ENCODE measurements at places on chromosomes 1 and 21. TPM values are rescaled to one million over a fixed set of nuclear protein-coding genes. Genes with fewer than 3 reads are reported as not detected.

The AMIGO1 gene
- 1.2 TPM for total RNA-seq

The MCOLN3 gene
- not detected for total RNA-seq

The USP33 gene
- total RNA-seq, result 20.2 TPM

The TFF1 gene
- total RNA-seq, result 4.6 TPM

The CR2 gene
- total RNA-seq, result not detected

The FGGY gene
- 14.2 TPM for total RNA-seq

- DNase-seq, result peak; percentile 78
Measured at GRCh38 chr1:177945943-177946650, 23.8 kb downstream of the SEC16B start.

DNA sequence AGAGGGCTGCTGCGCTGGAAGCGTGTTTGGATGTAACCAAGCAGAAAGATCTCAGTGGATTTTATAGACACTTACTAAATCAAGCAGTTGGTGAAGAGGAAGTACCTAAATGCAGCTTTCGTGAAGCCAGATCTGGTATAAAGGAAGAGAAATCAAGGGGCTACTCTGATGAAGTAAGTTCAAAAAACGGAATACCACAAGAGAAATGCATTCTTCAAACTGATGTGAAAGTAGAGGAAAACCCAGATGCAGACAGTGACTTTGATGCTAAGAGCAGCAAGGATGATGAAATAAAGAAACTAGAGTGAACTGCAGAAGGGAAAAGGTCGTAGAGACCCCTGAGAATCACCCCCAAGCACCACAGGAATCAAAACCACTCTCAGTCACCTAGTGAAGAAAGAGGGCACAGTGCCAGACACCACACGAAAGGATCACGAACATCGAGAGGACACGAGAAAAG is 40.8 kb upstream of the NEXN start:
- DNase-seq, result no peak

DNA sequence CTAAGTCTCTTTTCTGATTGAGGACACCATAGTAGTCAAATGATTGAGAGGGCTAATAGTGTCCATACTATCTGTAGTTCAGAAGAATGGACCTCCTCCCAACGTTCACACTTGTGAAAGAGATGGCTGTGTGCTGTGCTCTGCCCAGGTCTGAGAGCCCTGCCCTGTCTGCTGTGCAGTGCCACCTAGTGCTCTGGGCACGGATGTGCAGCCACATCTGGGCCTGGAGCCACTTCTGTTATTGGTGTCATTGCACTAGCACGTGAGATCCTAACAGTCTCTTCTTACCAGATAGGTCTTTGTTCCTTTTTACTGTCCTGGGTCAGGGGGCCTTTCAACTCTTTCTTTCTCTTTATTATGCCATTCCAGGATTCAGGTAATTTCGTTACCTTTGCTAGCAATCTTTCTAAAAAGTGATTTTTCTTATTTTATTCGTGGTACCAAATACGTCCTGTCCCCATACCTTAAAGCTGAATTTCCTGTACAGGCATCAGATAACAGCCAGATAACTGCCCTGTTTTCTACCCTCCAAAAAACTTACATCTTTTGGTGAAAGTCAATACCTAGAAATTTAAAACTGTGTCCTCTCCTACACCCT is 21.7 kb downstream of the INTS3 start:
- DNase-seq, result peak; percentile 93

GRCh38 chr1:198986442-198986841 is 347.6 kb downstream of the PTPRC start:
- no peak for DNase-seq

DNA sequence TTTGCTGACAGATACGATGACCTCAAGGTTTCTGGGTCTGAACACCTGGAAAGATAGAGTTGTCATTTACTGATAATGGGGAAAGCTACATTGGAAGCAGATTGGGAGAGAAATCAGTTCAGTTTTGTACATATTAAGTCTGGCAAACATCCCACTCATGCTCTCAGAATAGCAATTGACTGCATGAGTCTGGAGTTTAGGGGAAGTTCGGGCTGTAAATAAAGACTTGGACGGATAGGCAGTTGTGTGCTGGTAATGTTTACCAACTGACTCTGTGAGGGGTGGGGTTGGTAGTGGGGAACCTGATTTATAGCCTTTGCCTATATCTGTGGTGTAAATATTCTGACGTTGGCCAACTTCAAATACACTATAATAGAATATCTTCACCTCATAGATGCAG is 4.0 kb downstream of the H6PD start:
- no peak for DNase-seq

DNA sequence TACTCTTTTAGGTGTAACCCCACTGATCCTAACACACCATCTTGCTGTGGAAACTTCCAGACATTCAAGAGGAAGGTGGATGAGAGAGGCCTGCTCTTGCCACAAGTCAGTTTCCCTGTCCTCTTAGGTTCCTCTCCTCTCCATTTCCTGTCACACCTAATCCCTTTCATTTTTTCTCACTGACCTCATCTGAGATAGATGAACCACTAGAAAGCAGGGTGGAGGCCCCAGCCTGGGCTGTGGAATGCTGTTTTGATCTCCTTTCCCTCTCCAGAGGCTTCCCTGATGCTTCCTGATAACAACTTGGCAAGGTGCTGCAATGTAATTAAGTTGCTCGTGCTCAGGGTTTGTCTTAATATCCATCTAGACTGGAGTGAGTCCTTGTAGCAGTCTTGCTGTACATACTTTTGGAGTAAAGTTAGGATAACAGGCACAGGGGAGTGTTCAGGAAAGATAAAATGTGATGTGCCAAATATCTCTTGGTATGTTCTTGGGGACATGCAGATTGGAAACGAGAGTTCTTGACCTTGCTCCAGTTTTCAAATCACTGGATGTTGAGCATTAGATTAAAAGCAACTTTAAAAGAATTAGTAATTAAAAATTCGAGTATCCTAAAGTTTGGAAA is 11.2 kb downstream of the LRRC42 start:
- DNase-seq, result peak; percentile 59

DNA sequence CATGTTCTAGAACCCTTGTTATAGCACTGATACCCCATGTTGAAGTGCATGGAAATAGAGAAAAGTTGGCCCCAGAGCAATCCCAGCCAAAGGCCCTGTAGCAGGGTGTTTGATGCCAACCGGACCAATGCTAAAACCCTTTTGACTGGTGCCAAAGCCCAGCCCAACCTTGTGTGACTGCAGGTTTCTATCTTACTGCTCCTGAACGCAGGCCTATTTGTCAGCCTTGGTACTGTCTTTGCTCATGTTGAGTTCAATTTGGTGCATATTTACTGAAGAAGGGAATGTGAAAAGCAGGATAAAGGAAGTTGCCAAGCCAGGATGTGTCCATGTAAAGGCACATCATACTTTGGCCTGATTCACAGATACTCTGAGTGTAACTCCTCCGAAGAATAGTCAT is 51.7 kb upstream of the NFASC start:
- DNase-seq, result no peak

- DNase-seq, result no peak
Measured at GRCh38 chr1:167486090-167486824, 32.1 kb downstream of the CD247 start.

GRCh38 chr1:155070158-155070621 is 6.7 kb downstream of the EFNA4 start:
- DNase-seq, result peak; percentile 35

DNA sequence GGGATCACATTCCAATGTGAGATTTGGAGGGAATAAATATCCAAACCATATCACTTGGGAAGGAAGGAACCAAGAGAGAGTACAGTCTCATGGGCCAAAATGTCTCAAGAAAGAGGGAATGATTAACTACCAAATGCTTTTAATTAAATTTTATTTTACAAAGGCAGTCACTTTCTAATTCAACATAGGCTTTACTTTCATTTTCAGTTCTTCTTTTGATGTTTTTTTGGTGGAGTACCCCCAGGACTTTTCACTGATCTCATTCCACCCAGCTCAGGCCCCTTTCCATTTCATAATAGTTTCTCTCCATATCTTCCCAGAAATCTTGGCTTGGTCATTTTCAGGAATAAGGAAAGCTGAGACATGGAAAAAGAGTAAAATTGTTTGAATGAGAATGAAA is 5.1 kb upstream of the SLAMF7 start:
- DNase-seq, result no peak

DNA sequence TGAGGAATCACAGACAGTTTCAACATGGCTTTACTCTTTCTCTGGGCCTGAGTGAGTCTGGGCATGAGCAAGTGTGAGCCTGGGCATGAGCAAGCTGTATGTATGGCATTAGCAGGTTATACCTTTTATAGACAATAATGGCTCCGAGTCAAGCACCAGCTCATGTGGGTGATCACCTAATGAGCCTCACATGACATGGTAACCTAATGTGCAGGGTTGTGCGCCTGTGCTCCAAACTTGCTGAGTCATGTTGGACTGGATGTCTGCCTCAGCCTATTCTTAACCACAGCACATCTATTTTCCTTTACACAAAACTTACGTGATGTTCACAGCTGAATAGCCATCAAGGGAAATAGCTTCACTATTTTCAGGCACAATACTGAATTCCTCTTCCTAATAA is 236.2 kb upstream of the NRIP1 start:
- no peak for DNase-seq

DNA sequence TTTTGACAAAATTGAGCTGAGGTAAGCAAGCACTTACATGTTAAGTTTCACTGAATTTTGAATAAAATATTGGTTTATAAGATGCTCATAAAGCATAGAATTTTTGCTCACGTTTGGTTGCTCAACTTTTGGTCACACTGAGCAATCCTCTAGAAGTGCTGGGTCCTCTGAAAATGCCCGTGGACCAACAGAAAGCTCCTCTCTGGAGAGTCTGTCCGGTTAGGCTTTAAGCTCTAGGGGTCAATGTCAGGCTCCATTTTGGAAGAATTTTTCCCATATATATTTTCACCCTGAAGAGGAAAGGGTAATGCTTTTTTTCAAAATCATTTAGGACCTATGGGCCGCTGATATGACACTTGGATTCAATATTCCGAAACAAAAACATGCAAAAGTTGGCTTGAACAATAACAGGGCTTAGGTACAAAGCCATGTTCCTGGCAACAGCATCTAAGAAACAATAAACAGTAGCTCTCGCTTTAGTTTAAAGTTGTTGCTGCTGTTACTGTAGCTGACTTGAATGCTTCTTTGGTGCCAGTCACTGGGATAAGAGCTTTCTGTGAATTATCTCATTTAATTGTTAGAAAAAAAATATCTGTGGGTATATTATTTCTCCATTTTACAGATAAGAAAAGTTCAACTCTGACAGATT is 131.7 kb upstream of the ESRRG start:
- DNase-seq, result no peak

GRCh38 chr1:10694274-10694632 is 102.2 kb downstream of the CASZ1 start:
- DNase-seq, result peak; percentile 72

DNA sequence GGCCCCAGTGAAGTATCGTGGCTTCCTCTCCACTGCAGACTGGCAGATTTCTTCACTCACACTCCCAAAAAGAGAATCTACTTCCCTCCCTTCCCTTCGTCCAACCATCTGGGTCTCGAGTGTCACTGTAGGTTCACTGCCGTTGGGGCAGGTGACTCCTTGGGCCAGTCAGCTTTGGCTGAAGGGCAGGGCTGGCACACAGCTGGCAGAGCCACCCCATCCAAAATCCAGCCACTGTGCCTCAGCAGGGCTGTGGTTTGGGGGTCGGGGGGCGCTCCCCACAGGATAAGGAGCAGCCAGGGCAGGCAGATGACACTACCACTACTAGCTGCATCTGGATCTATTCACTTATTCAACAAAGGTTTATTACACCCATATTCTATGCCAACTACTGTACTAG is 9.8 kb downstream of the PINK1 start:
- DNase-seq, result no peak

DNA sequence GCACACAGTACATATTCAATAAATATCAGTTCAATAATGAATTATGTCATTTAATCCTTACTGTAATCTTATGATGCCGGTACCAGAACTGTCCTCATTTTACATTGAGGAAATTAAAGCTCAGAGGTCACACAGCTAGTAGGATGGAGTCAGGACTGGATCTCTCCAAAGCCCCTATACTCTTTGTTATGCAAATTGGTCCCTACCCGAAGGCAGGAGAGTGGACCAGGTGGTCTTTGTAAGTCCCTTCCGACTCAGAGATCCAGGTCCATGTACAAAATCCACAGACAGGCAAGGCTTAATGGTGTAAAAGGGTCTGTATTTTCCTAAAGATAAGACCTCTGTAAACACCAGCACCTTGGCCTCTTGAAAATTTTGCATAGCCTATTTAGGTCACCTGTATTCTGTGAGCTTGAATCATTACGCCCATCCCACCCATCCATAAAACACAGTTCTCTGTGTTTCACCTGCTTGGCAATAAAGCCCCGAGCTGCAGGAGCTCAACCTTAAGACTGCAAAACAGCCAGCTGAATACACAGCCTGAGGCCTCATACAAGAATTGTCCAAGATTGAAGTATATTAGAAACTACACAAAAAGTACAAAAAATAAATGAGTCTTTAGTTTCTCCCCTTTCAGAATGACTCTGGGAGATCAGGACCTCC is 41.7 kb downstream of the PLXNA2 start:
- peak; percentile 34 for DNase-seq

All from HT-29 (cell line).